ENCODE measurements at places on chromosomes 5 and 9.

- DNase-seq: no peak
Measured at GRCh38 chr9:34419716-34420504, 38.5 kb downstream of the FAM219A start.

DNA sequence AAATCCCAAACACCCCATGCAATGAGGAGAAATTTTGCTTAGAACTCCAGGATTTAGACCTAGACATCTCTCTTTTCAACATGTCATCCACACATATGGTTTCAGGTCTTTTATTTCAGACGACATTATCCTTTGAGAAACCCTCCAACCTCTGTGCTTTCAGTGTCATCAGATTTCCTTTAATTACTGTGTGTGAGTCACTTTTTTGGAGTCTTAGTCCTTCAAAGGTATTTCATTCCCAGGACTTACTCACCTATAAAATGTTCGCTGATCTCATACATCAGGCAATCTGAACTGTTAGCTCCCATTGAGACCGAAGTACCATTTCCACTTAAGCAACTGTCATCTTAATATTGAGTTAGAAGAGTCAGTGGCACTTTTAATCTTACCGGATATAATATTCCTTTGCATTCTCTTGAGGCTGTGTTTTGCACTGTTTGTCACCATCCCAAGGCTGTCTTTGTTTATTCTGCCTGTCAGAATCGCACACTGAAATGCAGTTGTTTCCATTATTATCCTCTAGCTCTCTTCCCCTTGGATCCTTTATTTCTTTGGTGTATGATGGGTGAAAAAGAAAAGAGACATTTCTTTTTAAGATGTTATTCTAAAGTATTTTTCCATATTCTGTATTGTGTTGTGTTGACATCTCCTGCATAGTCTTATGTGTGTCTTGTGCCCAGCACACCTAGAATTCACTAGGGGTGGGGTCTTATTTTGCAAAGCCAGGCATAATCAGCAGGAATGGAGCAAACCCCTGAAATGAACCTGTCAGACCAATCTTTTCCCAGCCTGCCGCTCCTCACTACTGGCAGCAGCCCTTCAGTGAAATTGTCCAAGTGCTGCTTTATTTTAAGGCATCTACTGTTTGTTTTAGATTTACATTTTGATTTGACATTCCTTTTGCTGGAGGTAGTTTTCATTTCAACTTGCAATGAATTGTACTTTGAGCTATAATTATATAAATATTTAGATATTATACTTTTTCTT is 155.4 kb downstream of the PAM start:
- no peak for DNase-seq

GRCh38 chr5:20619591-20619990 is 631.6 kb upstream of the CDH18 start:
- DNase-seq: no peak

GRCh38 chr5:54146390-54146789 is 164.0 kb downstream of the ARL15 start:
- no peak for DNase-seq

DNA sequence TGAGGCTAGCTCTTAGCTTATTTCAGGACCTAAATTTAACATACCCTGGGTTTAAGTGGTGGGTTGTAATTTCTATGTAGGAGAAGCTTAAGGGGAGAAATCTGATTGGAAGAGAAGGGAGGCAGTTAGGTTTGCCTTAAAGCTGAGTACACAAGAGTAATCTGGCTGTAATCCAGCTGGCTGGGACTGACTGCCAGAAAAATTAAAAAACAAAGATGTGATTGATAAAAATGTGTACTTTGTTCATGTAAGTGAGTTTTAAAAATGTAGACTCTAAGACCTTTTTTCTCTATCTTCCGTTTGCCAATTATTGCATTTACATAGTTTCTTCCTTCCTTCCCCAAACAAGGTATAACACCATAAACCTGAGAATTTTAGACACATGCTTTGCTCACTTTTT is 17.5 kb upstream of the MSMP start:
- DNase-seq: no peak

DNA sequence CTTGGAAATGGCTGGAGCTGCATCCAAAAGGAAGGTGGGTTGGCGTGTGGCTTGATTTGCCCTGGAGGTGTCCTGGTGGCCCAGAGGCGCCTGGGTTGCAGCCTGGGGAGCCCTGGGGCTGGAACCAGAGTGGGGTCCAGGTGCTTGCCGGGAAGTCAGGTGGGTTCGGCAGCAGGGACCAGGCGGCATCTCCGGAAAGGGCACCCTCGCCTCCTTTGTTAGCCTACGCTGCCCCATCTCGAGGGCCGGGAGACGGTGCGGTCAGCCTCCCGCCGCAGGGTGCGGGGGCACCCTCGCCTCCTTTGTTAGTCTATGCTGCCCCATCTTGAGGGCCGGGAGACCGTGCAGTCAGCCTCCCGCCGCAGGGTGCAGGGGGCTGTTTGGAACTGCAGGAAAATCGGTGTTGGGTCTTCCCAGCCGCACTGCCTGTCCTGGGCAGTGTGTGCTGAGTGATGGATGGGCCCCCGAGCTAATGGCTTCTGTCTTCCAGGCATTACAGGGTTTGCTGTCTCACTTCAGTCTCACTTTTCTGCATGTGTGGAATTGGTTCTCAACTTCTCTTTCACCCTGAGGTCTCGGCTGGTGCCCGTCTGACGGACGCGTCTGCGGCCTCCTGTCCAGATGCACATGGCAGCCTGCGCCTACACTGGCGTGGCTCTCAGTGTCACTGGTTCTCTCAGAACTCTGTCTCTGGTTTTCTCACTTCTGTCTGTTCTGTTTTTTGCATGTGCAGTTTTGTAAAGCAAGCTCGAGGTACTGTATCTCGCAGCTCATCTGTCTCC is 139.0 kb downstream of the CACNA1B start:
- DNase-seq: no peak

- no peak for DNase-seq
Measured at GRCh38 chr9:129481810-129482511, 138.9 kb downstream of the C9orf50 start.

GRCh38 chr9:129414377-129414992 is 206.4 kb downstream of the C9orf50 start:
- DNase-seq: no peak

DNA sequence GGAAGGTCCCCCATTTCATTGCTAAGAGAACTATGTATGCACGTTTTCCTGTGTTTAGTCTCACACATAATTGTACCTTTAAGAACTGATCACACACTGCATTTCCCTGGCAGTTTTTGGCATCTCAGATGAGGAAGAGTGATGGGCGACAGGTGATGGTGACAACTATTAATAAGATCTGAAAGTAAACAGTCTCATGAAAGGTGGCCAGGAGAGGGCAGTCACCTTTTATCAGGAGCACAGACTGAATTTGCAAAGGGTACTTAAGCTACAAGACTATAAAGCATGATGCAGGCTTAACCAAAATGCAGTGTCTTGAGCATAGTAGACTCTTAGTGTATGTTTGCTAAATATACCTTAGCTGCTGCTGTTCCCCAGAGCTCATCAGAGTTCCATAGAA is 91.5 kb downstream of the GHR start:
- no peak for DNase-seq

- DNase-seq: no peak
Measured at GRCh38 chr5:67725604-67726003, 490.0 kb upstream of the PIK3R1 start.

- DNase-seq: no peak
Measured at GRCh38 chr5:153350175-153350883, 140.1 kb upstream of the GRIA1 start.

GRCh38 chr5:74241751-74242140 is 398.8 kb downstream of the ENC1 start:
- no peak for DNase-seq

GRCh38 chr5:170751631-170752030 is 31.9 kb upstream of the GABRP start:
- DNase-seq: no peak

DNA sequence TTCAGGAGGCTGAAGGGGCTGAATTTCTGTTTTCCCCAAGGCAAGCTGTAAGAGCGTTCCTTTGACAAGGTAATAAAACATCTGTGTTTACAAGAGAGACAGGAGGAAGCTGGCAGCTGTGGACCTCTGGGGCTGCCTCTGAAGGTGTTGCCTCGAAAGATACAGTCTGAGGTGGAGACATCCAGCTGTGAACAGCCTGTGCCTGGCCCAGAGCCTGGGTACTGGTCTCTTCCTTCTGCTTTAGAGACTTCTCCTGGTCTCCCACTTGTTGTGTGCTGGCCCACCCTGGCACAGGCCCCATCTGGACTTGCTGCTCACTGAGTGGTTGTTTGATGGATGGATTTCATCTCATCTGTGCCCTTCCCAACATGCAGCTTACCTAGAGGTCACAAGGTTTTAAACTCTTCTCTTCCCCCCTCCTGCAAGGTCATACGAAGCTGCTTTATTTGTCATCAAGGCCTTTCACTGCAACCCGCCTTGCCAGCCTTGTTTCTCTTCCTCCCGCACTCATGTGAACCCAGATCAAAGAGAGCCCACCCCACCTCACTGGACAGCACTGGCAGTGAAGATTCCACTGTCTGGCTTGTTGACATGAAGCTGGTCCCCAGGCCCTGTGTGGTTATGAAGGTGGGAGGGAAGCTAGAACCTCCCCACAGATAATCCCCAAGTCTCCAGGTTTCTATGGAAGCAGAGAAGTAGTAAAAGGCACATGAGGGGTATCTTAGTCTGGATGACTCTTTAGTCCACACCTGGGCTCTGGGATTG is 35.0 kb upstream of the ALDH1B1 start:
- no peak for DNase-seq

GRCh38 chr9:21027295-21027694 is 4.1 kb downstream of the HACD4 start:
- DNase-seq: no peak

DNA sequence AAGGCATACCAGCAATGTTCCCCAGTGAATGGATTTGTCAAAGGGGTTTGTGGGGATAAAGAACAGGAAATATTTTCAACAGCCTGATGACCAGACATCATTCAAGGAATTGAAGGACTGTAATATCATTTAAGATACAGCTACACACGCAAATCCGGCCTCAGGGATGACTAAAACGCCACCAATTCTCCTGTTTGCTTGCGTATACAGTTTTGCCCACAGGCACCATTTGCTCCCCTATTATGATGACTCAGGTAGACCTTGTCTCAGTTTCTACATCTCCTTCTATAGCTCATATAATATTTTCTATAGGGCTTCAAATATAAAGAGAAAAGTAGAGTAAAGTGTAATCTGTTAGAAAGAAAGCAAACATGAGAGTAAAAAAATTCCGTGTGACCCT is 29.7 kb upstream of the ITGA1 start:
- no peak for DNase-seq

- no peak for DNase-seq
Measured at GRCh38 chr9:18368206-18368605, 105.7 kb upstream of the ADAMTSL1 start.

DNA sequence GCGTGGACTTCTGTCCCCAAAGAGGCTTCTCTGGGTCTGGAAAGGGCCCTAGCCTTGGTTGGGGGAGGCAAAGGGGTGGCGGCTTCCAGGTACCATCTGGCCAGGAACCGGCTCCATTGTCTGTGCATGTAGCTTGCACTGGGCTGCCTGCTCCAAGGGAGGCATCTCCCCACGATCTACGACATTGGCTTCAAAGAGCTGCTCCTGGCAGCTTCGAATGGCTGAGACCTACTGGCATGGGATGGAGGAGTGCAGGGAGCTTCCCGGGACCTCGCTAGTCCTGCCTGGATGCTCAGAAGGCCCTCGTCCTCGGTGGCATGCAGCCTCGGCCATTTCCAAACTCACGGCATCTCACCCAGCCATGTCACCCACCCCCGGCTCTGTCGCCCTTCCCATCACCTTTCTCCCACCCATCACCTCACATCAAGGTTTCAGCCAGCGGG is 137.8 kb downstream of the KCNIP1 start:
- DNase-seq: no peak

- no peak for DNase-seq
Measured at GRCh38 chr5:53820119-53820801, 259.8 kb downstream of the NDUFS4 start.

DNA sequence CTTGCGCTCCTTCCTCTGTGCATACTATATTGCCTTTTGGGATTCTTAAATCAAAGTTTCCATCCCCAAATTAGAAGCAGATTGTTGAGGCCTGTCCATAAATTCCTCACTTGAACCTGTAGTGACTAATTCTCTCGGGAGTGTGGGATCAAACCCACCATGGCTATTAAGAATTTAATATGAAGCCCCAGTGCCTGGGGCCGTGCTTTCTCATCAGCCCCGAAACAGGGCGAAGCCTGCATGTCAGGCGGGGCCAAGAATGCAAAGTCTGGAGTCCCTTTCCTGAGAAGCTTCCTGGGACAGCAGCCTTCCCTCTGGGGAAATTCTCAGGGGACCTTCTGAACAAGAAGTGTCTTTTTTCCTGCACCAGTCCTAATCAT is 29.3 kb upstream of the FAT2 start:
- no peak for DNase-seq

DNA sequence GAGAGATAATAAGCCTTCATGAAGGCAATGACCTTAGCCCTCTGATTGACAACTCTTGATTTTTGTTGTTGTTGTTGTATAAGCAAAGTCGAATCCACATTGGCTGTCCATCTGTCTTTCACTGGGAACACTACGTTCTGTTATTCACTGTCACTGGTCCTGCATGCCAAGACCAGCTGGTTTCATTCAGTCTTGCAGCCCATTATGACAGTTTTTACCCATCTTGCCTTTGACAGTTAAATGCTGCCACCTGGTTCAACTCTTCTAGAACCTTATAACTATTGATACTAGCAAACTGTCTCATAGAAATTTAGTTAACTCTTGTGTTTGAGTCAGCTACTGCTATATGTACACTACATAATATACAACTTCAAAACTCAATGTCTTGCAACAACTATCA is 382.3 kb upstream of the CDH10 start:
- no peak for DNase-seq
